ENCODE measurements at places on chromosomes 7 and 10.
A peak's percentile ranks its signal among the peaks of the same experiment; 100 is the strongest.

- no peak for DNase-seq
Observed at GRCh38 chr10:77837925-77838595, 88.5 kb downstream of the DLG5 start.

- DNase-seq, result no peak
Observed at GRCh38 chr10:98320486-98321185, 52.6 kb upstream of the LOXL4 start.

DNA sequence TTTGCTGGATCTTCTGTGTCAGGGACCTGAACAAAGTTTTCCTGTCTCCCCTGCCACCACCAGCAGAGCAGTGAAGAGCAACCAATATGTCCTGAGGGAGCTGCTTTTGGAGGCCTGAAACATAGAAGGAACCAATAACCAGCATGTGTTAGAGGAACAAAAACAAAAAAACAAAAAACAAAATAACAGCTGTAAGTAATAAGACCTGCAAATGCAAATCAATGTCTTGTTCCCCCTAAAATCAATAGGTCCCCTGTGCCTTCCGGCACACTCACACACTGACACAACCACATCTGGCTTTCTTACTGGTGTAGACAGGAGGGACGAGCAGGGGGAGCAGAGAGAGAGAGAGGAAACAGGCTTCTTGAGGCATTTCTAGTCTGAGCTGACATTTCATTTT, 94.1 kb downstream of the NRG3 start:
- DNase-seq, result no peak

DNA sequence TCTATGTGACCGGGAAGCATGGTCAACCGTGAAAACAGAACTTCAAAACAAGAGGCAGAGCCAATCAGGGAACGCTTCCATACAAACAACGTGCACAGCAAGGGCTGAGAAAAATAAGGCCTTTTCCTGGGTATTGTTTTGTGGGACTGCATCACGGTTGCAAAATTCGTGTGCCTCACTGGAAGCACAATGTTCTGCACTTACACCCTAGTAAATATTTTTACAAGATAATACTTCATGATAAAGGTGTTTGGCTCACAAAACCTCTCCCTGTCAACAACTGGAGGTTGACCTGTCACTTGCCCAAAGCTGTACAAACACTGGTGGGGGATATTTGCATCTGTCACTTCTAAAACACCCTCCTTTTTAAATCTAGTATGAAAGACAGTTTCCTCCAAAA, 37.0 kb downstream of the KLF6 start:
- no peak for DNase-seq

- no peak for DNase-seq
Observed at GRCh38 chr10:30558411-30558810, 71.1 kb downstream of the LYZL2 start.

GRCh38 chr7:77442636-77443035, 26.5 kb upstream of the GSAP start:
- DNase-seq, result no peak

DNA sequence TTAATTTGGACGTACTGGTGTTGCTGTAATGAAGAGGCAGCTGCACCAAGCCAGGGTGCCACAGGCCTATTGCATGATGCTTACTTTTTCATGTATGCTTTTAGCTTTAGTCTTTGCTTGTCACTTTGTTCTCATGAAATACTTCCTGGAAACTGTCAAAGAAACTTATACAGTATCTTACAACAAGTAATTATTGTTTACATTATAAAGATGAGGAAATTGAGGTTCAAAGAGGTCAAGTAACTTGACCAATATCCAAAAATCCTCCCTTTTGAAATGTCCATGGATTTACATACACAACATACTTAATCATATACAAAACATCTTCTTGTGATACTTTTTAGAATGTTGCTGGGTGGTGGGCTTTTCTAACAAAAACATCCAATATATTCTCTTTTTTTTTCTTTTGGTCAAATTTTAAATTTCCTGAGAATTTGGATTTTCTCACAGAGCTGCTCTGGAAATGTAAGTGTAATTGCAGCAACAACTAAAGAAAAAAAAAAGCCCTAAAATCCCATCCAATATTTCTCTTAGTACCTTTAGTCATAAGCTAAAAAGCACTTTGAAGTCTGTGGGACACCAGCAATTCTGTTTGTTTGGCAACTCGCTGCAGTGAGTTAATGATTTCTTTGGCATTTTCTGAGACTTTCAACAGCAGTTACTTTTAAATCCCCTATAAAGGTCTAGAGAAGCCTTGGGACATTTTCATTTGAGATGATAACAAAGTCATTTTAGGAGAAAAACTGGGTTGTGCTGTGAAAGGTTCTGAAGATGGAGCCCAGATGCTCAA, 500.6 kb upstream of the IGFBP3 start:
- DNase-seq, result no peak

- no peak for DNase-seq
Observed at GRCh38 chr10:61271127-61271780, 181.9 kb downstream of the TMEM26 start.

- no peak for DNase-seq
Observed at GRCh38 chr7:133382775-133383559, 130.1 kb downstream of the EXOC4 start.

DNA sequence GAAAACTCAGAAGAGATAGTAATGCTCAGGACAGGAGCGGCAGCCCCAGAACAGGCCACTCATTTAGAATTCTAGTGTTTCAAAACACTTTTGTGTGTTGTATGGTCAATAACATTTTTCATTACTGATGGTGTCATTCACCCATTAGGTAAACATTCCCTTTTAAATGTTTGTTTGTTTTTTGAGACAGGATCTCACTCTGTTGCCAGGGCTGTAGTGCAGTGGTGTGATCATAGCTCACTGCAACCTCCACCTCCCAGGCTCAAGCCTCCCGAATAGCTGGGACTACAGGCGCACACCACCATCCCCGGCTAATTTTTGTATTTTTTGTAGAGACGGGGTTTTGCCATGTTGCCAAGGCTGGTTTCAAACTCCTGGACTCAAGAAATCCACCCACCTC, 65.9 kb upstream of the CAPZA2 start:
- no peak for DNase-seq

GRCh38 chr10:107733328-107734130, 569.0 kb upstream of the SORCS1 start:
- no peak for DNase-seq

- no peak for DNase-seq
Observed at GRCh38 chr10:93384006-93384405, 98.1 kb downstream of the MYOF start.

DNA sequence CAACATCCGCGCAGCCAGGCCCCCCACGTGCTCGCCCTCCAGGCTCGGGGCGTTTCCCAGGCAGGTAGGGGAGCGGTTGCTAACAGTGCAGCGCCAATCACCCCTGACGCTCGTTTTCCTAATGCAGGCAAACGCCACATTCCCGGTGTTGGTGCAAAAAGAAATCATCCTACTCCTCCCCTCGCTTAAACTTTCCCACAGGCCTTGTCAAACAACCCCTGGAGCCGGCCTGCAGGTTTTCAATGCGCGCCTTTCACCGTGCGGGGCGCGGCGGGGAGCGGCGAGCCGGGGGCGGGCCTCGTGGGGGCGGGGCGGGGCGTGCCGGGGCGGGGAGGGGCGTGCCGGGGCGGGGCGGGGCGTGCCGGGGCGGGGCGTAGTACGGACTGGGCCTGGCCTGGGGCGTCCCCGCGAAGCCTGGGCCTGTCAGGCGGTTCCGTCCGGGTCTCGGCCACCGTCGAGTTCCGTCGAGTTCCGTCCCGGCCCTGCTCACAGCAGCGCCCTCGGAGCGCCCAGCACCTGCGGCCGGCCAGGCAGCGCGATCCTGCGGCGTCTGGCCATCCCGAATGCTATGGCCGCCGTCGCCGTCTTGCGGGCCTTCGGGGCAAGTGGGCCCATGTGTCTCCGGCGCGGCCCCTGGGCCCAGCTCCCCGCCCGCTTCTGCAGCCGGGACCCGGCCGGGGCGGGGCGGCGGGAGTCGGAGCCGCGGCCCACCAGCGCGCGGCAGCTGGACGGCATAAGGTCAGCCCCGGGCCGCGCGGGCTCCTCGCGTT, at the start of gene ECHDC3:
ECHDC3 (plus strand) TSS at position 374 of the 770 bp plus-strand sequence; CDS start at position 569, 195 bp downstream.
- DNase-seq, result peak; percentile 57

- no peak for DNase-seq
Observed at GRCh38 chr7:57198801-57199200, 66.6 kb upstream of the ZNF479 start.

GRCh38 chr10:91975438-91975837, 51.9 kb downstream of the BTAF1 start:
- no peak for DNase-seq

- peak; percentile 87 for DNase-seq
Observed at GRCh38 chr7:150755473-150756099, 18.4 kb downstream of the GIMAP5 start.

DNA sequence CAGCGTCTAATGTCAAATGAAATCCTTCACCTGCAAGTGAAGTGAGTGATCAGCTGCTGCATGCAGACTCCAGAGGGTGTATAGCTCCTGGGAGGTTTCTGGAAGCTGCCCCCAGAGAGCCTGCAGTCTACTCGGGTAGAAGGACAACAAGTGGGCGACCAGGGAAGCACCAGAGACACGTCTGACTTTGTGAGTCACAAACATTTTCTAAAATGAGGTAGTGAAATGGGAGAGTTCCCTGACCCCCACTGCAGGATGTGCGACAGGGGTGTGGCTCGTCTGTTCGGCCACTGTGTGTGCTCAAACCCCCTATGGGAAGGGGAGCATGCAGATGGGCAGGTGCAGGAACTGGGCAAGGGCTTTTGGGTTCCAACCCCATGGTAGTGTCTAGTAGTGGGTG, 177.1 kb upstream of the PRKCQ start:
- no peak for DNase-seq

DNA sequence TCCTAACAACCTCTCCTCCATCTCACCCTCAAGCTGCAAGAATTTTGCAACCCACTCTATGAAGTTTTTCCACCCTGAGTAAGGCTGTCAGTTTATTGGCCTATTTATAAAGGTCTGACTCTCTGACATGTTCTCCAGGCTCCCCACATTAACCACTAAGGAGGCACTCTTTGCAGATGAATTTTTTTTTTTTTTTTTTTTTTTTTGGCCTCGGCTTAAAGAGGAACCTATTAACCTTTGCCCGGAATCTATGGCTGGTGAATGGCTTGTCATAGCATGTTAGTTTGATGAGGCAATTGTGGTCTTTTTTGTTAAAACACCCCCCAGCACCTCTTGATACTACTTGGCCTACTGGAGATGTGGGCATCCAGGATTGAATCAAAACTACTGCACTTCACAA, 57.1 kb downstream of the TBXAS1 start:
- no peak for DNase-seq

DNA sequence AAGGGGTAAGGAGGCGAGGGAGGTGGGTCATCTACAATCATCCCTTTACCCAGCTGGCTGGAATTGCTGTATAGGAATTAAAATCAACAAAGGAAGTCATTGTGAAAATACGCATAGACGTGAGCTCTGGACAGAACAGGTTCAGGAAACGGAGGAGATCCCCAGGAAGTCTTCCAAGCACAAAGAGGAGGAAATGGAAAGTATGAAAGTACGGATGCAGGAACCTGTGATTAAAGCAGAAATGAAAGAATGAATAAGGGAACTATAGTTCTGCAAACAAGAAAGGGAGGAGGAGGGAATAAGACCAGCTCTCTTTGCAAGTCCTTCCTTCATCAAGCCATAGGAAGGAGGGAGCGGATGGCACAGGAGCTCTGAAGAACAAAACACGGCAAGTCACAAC, 61.8 kb downstream of the PYROXD2 start:
- no peak for DNase-seq

- no peak for DNase-seq
Observed at GRCh38 chr7:134771889-134772288, 7.5 kb upstream of the CALD1 start.

DNA sequence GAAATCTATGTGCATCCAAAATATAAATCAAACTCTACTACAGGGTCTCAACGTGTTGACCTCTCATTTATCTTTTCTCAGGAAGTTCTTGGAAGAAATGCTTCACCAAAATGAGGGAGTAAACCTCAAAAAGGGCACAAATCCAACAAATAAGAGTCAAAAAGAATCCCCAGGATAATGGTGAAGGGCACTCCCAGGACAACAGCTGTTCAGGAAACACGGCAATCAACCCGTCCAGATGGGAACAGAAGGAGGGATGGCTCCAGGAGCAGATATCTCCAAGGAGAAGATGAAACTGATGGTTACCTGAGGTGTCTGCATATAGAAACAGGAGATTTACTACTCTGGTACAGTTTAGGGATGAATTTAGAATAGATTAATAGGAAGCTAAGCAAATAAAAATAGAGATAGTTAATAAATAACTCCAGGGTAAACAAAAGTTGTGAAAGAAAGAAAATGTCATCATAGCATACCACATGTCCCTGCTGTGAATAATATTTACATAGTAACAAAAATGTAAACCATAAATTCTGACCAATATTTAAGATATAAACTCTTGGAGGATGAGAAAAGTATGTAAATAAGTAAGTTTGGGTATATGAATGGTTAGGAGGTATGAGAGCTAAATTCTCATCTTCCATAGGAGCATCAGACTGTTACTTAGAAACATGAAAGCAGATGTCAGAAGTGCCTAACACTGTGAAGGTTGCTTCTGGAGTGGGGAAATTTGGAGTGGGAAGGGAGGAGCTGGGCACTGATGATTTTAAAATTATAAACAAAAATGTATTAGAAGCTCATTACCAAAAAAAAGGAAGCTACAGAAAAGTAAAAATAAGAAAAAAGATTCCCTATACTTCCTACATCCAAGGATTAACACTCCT, 237.5 kb upstream of the HPS1 start:
- DNase-seq, result no peak

DNA sequence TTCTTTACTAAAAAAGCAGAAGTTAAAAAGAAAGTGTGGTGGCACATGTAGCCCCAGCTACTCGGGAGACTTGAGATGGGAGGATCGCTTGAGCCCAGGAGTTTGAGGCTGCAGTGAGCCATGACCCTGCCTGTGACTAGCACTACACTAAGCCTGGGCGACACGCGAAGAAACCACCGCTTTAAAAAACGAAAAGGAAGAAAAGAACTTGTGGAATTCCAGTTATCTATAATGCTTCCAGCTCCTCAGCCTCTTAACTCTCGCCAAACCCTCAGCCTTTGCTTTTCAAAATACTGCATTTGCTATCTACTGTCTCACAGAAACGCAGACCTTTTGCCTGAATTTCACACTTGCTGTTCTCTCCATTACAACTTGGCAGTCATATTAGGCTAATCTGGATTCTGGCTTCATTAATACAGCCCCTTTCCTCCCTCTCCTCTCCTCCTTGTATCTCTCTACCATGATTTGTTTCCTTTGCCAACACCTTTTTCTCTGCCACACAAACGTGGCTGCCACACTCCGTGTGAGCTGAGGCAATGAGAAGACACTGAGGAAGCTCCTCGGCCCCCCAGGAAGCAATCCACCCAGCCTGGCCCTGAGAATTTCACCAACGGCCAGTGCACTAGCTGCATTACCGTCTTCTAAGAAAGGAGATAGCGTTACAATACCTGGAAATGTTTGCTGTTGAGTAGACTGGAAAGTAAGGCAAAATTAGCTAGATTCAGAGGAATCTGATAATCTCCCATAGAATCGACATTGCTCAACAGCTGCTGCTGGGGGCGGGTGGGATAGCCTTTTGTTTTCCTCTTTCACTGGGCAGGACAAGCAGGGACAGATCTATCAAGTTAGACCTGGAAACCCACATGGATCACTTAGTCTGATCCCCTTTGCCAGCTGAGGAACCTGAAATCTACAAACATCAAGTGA, 37.2 kb downstream of the CALML5 start:
- DNase-seq, result no peak
